Uterus (tissue), 4 donors: ENCODE measurements at places on chromosomes 6 and 20.

GRCh38 chr6:112130878-112131277 is 43.5 kb downstream of the FAM229B start:
- no peaks in the 10 kb centered on the region for H3K36me3 ChIP-seq
- H3K27me3 ChIP-seq = no peaks in the 10 kb centered on the region
- no peak overlapping the region for H3K4me3 ChIP-seq
- H3K4me1 ChIP-seq = no peaks in the 10 kb centered on the region

DNA sequence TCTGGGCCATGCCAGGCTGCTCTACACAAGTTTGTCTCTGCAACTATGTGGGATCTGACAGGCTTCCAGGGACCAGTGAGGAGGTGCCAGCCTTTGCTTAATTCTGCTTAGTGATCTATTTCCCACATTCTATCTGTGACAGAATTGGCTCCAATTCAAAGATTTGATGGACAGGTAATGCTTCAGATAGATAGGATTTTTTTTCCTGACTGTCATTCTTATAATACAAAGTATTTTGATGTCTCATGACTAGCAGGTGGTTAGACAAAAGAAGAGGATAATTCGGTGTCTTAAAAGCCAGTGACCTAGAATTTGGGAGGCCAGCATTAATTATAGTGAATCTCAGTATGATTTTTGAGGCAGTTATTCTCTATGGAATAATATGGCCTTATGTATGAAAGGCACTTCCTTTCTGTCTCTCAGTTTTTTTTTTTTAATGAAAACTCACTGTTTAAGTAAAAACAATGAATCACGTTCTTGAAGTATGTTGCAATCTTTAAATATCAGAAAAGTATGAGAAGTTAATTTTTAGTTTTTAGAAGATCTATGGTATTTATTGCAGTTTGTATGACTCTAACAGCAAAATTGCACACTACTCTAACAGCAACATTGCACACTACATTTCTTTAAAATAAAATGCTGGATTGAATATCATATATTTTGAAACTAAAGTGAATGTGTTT is 43.7 kb downstream of the TMEM200A start:
- H3K4me1 ChIP-seq = no peaks in the 10 kb centered on the region
- no peak for DNase-seq
- H3K27me3 ChIP-seq = no peaks in the 10 kb centered on the region
- H3K36me3 ChIP-seq = no peaks in the 10 kb centered on the region
- H3K4me3 ChIP-seq = no peak overlapping the region

DNA sequence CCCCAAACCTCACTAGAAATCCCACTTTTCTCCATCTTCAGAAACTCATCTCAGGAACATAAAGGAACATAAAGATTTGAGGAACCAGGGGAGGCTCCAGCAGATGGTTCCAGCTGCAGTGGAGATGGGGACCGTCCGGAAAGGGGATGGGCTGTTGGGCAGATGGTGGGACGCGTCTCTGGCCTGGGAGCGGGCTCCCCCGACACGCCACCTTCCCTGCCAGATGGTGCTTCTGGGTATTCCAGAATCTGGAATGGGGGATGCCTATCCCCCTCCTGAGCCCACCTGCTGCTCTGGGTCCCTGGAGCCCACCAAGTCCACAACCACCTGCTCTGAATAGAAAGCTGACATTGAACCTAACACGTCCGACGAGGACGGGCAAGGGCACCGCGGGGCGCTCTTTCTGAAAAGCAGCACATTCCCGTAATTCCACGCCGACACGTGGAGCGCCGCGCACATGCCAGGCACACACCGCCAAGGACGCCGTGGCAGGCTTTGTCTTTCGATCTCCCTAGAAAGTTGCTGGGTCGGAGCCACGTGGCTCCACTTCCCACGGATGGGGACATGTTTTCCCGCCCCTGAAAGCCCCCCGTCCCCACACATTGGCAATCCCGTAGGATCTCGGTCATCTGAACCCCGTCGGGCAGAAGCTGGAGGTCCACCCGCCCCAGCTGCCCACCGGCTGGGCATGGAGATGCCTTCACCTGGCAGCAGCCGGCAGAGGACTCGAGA is 27.3 kb downstream of the SLC2A4RG start:
- H3K4me3 ChIP-seq = no peak overlapping the region
- no peaks in the 10 kb centered on the region for H3K27me3 ChIP-seq
- no peaks in the 10 kb centered on the region for H3K36me3 ChIP-seq
- no peak for DNase-seq
- no peaks in the 10 kb centered on the region for H3K4me1 ChIP-seq
- H3K27ac ChIP-seq = no peak overlapping the region

DNA sequence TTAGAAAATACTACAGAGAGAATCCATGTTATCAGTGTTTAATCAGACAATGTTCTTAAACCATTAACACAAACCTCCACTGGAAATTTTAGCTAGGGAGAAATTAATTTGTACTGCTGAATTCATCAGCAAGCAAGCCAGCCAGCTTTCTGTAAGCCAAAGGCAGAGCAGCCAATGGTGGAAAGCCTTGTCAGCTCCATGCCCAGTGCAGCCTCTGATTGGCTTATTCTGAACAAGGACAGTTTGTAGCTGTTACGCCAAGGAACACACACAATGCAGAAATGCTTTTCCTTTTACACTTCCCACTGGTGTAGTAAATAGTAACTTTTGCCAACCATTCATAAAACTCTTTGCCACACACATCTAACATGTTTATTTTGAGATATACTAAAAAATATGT is 265.0 kb downstream of the TENT5A start:
- H3K4me1 ChIP-seq = no peaks in the 10 kb centered on the region
- DNase-seq = peak; percentile 65
- H3K27me3 ChIP-seq = no peaks in the 10 kb centered on the region
- no peak overlapping the region for H3K4me3 ChIP-seq
- no peaks in the 10 kb centered on the region for H3K36me3 ChIP-seq
- no peak overlapping the region for H3K27ac ChIP-seq

GRCh38 chr6:56232436-56232835 is 14.9 kb downstream of the COL21A1 start:
- H3K4me3 ChIP-seq = no peak overlapping the region
- H3K4me1 ChIP-seq = no peaks in the 10 kb centered on the region
- peak overlapping the region; percentile 33 for H3K27ac ChIP-seq
- H3K27me3 ChIP-seq = no peaks in the 10 kb centered on the region
- no peaks in the 10 kb centered on the region for H3K36me3 ChIP-seq
